IPS-NIHi11 (cell line): ENCODE measurements at places on chromosomes 12 and 14.

DNA sequence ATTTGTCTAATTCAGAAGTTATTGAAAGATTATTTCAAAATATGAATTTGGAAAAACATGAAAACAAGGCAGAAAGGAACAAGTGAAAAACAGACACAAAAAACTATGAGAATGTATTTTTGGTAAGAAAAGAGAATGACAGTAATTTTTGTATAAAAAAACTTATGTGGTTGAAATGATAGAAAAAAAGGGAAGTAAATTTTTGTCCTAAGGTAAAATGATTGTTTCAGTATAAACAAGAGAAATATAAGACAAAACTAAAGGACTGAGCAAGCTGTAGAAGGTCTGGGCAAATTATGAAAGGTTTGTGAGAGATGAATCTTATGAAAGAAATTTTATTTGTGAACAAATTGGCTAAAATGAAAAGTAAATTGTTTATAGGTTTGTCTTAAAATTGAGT, 44.6 kb downstream of the CEP83 start:
- DNase-seq, result no peak

- no peak for DNase-seq
These were observed 52.1 kb downstream of the PSMA6 start for GRCh38 chr14:35344107-35344807.

- no peak for DNase-seq
These were observed 31.2 kb downstream of the VEZT start for GRCh38 chr12:95248604-95249360.

DNA sequence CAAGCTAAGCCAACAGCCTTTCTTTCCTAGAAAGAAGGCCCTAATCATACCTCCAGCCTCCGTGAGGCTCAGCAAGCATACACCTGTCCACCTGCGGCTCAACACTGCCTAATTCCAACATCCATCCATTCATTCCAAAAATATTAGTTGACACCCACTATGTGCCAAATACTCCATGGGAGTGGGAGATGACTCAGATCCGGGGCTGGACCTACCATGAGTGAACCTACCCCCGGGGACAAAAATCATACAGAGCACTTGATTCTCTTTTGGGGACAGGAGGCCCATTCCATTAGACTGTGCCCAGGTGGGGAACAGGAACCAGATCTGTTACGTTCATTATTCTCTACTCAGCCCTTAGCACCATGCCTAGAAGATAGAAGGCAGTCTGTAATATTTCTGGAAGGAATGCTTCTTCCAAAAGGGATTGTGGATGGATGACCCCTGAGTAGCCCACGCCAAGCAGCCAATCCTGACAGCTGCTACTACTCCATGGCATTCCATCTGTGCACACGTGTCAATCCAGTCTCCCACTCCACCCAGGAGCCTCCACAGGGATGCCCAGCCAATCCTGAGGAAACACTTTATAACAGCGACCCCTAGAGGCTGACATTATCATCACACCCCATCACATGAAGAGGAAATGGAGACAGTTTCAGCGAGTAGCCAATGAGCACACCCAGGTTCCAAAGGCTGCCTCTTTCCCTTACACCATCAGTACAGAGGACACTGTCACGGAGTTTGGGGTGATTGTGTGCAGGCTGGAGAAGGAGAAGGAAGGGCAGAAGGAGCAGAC, 170.7 kb downstream of the ESRRB start:
- DNase-seq, result peak; percentile 79

DNA sequence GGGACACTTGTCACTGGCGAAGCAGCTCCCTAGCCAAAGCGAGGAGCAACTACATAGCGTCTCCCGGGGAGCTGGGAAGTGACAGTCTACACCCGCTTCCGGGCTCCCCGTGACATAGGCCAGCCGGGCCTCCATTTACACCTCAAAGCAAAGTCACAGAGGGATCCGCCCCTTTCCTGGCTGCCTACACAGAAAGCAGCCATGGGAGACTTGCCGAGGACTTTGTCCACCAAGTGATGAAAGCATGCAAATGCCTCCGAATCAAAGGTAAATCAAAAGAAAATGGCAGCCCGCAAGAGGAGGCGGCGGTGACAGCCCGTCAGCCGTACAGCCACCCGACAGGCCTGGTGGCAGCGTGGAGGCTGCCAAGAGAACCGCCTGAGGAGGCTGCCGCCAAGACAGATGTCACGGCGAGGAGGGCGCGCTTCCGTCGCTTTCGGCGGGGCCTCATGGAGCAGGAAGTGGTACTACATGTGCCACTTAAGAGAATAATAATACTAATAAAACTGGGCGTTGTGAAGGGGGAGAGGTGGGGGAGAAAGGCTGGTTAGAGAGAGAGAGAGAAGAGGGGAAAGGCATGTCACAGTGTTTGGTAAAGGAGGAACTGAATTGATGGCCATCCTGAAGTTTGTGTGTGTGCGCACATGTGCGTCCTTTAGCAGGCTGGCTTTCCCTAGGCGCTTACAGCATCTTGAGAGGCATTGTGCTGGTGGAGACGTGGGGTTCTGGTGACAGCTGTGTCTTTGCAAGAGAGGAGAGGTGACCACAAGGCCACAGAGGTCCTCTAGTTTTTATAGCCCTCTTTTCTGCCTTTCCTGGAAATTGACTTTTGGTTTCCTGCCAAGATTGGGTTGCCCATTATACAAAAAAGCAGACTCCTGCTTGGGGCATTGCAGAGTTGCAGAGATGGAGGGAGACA, 661.7 kb downstream of the VRK1 start:
- peak; percentile 75 for DNase-seq

DNA sequence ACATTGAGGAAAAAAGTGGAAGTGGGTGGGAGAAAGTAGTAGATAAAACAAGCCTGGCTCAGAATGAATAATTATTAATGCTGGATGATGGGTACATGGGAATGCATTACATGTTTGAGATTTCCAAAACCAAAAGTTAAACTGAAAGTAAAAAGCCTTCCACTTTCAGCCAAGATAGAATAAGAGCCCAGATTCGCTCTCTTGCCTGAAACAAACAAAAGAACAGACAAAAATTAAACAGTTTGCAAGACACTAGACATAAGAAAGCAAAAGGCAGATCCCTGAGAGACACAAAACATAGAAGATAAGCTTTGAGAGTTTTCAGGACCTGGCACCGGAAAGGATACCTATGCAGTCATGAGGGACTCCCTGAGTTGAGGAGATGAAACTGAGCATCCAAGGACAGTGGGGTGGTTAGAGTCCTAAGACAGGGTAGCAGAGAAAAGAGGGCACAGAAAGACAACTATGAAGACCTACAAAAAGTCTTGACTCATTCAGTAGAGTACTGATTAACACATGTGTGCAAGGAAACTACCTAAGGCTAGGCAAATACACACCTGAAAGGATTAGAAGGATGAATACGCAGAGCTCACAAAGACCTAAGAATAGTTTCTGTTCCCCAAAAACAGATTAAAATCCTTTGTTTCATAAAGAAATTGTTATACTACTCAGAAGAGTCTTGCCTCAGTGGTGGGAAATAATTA, 54.1 kb downstream of the CEP83 start:
- no peak for DNase-seq

DNA sequence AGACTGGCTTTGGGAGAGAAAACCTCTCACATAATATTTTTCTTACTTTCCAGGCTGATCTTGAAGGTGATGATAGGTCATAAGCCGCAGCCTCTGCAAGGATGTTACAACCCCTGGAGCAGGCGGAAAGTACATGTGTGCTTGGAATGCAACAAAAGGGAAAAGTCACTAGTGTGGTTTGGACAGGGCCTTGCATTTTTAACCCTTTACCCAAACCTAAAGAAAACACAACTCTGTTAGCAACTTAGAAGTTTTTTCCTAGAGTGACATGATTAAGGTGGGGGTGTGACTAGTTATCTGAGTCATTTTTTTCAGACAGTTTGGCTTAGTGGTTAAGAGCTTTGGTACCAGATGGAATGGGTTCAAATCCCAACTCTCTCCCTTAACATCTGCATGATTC, 97.0 kb downstream of the TMEM30B start:
- no peak for DNase-seq

DNA sequence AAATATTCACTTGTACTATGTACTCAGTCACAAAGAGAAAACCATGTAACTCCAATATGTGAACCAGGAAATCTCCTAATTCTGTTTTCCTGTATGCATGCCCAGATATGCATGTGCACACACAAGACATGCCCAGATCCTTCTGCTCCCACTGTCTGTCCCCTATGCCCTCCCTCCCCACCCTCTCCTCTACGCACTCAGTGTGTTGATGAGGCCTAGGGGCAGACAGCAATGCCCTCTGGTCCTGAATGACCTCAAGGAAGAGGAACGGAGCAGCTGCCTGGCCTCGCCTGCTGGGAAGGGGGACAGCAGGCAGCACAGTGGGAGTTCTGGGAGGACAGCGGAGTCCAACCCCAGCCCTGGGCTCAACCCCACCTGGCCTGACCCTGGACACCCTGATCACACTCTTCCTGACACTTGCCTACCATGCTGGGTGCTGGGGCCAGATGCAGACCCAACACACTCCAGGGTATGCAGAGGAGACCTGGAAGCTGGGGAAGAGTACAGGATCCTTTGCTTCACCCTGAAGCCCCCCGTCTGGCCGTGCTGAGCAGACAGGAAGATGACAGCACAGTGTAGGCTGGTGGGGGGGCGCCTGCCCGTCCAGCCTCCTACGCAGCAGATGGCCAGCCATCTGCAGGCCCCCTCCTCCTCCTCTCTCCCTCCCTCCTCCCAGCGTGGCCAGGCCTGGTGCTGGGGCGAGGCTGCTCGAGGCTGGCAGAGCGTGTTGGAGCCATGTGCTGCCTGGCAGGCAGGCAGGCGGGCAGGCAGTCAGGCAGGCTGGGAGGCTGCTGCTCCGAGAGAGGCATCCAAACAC, 106.6 kb upstream of the NCOR2 start:
- no peak for DNase-seq

- DNase-seq, result peak; percentile 40
These were observed at the start of gene MMP19 for GRCh38 chr12:55842681-55843429. MMP19 (minus strand) TSS chr12:55842936; CDS start chr12:55842830, 106 bp downstream.

DNA sequence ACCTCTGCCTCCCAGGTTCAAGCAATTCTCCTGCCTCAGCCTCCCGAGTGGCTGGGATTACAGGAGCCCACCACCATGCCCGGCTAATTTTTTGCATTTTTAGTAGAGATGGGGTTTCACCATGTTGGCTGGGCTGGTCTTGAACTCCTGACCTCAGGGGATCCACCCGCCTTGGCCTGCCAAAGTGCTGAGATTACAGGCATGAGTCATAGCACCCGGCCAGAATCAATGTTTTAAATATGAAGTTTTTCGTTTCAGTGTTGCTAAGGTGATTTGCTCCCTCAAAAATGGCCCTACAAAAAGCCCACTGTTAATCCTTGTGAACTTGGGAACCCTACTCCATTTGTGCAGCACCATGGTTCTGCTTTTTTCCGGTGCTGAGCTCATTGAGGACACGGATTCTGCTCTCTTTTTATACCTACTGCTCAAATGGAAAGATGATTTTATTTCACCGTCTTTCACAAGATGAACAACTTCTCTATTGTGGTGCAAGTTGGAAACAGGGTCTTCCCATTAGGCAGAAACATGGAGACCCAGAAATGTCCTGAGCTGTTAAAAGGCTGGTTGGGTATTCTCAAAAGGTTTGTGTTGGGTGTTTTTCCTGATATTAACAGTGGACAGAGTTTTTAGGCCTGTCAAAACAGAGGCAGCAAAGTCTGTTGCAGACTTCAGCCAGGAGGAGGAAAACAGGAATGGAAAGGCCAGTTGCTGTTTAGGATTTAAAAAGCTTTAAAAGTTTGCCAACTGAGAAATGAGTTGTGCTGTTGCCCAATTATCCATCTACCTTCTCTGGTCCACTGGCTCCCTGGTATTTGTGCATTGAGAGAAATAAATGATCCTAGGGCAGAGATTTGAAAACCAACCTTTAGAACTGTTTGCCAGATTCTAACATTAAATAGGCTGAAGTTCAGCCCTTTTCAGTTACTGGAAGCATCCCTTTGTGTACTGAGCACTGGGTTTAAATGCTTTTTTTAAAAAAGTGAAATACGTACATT, 85.8 kb downstream of the ATP23 start:
- no peak for DNase-seq

- DNase-seq, result peak; percentile 29
These were observed 82.0 kb downstream of the CATSPERB start for GRCh38 chr14:91649930-91650329.

DNA sequence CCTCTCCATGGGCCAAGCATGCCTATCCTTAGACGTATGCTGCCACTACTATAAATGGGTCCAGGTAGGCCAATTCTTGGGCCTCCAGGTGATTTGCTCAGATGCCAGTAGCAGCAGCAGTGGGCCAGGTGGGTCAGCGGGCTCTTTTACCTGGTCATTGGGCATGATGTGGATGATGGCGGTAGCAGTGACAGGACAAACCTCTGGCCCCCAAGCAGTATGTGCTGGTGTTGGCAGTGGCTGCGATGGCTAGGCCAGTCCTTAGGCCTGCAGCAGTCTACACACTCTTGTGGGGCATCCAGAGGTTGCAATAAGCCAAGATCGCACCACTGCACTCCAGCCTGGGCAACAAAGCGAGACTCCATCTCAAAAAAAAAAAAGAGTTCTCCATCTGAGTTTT, 19.1 kb upstream of the VASH1 start:
- no peak for DNase-seq

GRCh38 chr14:73771848-73772638, 57.9 kb upstream of the PNMA1 start:
- peak; percentile 83 for DNase-seq

DNA sequence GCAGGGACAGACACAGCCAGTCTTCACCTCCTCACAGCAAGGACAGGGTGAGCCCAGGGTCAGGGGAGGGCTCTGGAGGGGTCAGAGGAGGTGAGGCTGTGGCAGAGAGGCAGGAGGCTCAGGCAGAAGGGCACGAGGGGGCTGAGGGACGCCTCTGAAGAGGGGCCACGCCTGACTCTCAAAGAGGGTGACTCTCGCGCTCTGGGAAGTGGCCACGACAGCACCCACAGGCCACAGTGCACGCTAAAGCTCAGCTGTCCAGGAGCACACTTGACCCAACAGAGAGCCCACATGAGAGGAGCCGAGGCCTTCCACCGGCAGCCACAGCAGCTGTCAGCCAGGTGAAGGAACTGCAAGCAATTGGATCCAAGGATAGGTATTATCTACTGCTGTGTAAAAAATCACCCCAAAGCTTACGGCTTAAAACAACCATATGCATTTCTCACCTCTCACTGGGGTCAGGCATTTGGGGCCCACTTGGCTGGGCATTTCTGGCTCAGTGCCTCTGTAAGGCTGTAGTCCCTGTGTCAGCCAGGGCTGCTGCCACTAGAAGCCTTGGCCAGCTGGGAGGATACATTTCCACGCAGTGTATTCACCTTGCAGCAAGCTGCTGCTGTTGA, 27.8 kb downstream of the SLC6A12 start:
- no peak for DNase-seq
